ENCODE measurements at places on chromosomes 13 and 19. TPM values are rescaled to one million over a fixed set of nuclear protein-coding genes. Genes with fewer than 3 reads are reported as not detected.

The HSPB6 gene
- total RNA-seq: 275 TPM

GRCh38 chr19:23055501-23055900, 52.5 kb upstream of the ZNF728 start:
- DNase-seq: no peak

GRCh38 chr19:53927739-53928138, 18.7 kb downstream of the CACNG7 start:
- DNase-seq: no peak

GRCh38 chr19:46927106-46927505, 66.3 kb downstream of the ARHGAP35 start:
- DNase-seq: no peak

- DNase-seq: no peak
These were observed 30.8 kb upstream of the AKT2 start for GRCh38 chr19:40315812-40316470.

- no peak for DNase-seq
These were observed 36.2 kb upstream of the ATP12A start for GRCh38 chr13:24644036-24644435.

DNA sequence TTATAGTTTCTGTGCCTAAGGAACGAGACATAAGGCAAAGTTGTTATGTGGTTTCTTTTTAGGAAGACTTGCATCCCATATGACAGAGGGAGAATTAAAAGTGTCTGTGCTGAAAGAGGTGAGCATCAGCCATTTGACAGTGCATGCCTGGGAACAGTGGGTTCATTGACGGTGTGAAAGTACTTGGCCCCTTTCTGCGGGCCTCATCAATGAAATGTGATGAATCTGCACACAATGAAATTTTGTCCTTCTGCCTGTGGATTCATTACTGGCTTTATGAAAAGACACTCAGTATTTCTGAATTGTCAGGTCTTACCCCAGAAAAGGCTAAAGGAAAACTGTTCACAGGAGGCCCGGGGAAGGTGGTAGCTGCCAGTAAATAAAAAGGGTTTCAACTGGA, 295.8 kb downstream of the FOXO1 start:
- DNase-seq: no peak

- DNase-seq: no peak
These were observed 3.4 kb upstream of the DPF1 start for GRCh38 chr19:38227287-38228004.

DNA sequence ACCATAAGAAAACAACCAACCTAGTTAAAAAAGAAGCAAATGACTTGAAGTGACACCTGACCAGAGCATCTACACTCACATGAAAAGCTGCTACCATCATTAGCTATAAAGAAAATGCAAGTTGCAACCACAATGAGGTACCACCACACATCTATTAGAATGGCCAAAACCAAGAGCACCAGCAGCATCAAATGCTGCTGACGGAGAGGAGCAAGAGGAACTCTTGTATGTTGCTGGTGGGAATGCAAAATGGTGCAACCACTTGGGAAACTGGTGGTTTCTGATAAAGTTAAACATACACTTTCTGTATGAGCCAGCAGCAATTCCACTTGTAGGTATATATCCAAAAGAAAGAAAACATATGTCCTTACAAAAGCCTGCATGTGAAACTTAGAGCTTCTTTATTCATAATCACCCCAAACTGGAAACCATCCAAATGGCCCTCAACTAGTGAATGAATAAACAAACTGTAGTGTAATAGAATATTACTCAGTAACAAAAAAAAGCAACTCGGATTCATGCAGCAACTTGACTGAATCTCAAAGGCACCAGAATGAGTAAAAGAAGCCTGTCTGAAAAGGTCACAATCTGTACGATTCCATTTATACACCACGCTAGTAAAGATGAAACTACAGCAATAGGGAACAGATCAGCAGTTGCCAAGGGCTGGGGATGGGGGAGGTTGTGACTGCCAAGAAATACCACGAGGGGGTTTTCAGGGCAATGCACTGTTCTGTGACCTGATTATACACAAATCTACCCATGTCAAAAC, 60.9 kb upstream of the RANBP3 start:
- DNase-seq: no peak

The C19orf85 gene
- not detected for total RNA-seq

The EPS8L1 gene
- not detected for total RNA-seq

- no peak for DNase-seq
These were observed 30.2 kb upstream of the UBE2L5 start for GRCh38 chr13:30391956-30392680.

- DNase-seq: no peak
These were observed 16.4 kb upstream of the KCNN1 start for GRCh38 chr19:17950310-17951156.

DNA sequence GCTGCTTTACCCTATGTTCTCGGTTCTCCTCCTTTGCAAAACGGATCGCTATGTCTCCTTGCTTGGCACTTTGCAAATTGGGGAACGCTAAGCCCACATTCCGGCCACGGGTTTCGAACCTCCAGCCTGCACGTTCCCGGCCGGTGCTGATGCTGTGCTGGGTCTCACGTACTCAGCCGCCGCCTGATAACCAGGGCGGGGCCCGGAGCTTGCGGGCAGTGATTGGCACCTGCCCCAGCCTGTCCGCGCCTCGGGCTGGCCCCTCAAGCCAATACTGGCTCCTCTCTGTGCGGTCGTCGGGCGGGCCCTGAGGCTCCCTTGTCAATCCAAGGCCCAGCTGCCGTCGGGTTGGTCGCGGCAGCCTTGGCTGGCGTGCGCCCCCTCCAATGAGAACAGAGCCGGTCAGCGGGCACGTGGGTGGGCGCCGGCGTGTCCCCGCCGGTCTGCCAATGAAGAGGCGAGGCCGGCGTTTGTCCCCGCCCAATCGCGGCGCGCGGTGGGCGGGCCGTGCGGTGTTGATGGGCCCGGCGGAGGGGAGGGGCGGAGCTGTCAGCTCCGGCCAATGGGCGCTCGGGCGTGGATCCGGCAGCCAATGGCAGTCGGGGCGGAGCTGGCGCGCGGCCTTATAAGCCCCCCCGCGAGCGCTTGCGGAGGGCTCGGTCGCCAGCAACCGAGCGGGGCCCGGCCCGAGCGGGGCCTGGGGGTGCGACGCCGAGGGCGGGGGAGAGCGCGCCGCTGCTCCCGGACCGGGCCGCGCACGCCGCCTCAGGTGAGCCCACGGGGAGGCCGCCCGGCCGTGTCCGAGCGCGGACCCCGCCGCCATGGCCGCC, at the start of gene KDM4B:
KDM4B (plus strand) TSS at position 652 of the 830 bp plus-strand sequence. CDS start 63,778 bp downstream, outside the sequence.
- DNase-seq: peak; percentile 100

DNA sequence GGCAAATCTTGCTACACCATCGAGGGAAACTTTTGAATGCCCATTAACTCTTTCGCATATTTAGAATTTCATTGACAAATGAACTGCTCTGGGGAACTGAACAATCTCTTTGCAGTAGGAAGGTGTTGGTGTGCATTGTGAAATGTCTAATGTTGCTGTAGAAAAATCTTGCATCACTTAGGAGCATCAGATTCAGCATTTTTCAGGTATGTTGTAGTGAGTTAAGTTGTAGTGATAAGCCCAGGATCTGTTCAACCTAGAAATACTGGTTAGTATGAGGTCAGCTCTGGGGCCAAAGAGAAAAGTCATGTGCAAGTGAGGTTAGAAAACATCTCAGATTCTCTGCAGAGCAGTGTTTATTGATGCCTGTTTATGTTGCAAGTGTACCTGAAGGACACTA, 4.1 kb downstream of the FRY start:
- DNase-seq: no peak

GRCh38 chr13:45500492-45501174, 35.9 kb downstream of the COG3 start:
- DNase-seq: no peak

DNA sequence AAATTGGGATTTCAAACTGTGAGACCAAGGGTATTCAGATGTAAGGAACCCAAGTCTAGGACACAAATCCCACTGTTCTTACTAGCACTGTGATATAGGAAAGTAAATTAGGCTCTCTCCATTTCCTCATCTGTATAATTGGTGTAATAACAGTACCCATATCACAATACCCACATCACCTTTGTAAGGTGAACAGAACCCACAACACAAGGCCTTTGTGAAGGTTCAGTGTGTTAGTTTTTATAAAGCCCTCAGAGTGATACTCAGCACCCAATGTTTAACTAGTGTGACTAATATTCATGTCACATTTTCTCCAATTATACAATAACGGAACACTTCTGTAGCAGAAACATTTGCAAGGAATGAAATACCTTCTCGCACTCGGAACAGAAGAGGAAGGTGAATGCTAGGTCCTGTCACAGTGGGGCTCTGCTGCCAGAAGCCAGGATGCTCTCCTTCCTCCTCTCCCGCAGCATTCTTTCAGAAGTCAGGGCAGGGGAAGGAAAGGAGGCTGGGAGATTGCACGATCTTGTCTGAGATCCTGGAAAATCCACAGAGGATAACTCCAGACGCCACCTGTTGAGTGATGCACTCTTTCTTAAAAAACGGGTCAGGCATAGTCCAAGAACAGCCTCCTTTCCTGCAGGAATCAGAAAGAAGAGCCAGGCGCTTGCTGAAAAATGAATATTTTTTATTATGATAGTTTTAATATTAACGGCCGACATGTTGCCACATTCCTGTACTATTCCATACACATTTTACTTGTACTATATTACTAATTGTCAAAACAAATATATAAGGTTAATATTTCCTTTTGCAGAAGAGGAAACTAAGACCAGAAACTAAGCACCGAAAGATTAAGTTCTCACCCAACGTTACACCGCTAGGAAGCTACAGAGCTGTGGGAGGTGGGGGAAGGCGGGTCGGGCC, 762 bp downstream of the ZNF45 start:
- DNase-seq: no peak

DNA sequence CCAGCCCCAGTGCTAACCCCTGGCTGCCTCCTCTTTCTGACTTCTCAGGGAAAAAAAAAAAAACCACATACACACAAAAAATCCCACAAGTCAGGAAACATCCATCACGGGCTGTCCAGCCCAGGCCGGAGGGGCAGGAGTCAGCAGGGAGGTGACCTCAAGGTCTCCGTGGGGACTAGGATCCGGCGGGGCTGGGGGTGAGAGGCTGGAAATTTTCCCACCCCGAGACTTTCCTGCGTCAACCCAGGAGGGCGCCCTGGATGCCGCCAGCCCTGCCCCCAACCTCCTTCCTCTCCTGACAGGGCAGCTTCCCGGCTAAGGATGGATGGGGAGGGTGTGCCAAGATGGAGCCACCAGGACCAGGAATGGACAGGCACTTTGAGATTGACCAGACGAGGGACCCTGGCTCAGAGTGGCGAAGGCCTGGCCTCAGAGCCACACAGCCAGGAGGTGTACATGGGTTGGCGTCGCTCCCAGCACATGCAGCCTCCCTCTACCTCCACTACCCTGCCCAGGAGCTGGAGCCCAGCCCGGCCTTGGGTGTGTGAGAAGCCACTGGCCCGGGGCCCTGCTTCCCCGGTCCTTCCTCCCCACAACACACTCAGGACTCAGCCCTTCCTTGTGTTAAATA, 33.3 kb downstream of the BLOC1S3 start:
- DNase-seq: peak; percentile 69

The CYSLTR2 gene
- 0.28 TPM for total RNA-seq

GRCh38 chr19:47109541-47110375, 3.8 kb downstream of the ZC3H4 start:
- no peak for DNase-seq

The TMEM145 gene
- total RNA-seq: 0.71 TPM

The SRRM5 gene
- total RNA-seq: 1.1 TPM

- peak; percentile 97 for DNase-seq
These were observed 2.3 kb downstream of the JUNB start for GRCh38 chr19:12793290-12794195.

The PABPC3 gene
- total RNA-seq: not detected

DNA sequence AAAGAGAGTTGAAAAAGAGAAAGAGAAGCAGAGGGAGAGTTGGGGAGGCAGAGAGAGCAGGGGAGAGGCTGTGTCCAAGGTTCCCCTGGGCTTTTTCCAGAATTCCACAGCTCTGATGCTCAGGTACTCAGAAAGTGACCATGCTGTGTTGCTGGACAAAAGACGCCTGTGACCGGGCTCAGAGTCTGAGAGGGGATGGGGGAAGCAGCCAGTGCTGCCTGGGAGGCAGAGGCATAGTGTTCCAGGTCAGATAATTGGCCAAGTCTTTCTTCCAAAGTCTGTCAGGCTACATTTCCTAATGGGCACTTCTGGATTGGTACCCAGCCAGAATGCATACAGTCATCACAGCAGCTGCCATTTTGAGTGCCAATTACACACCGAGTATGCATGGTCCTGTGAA, 86.1 kb downstream of the PTPRS start:
- no peak for DNase-seq

DNA sequence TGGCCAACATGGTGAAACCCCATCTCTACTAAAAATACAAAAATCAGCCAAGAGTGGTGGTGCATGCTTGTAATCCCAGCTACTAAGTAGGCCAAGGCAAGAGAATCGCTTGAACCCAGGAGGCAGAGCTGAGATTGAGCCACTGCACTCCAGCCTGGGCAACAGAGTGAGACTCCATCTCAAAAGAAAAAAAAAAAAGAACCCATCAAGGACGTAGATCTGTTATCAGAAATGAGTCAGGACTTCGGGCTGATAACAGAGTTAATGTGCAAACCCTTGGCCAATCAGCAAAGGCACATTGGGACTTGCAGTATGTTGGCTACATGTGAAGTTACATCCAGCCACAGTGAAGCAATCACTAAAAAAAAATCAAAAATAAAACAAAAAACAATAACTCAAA, 4.8 kb upstream of the LGALS7B start:
- no peak for DNase-seq

All from sigmoid colon (tissue), 7 donors.